ENCODE measurements at places on chromosomes 7 and 10.

DNA sequence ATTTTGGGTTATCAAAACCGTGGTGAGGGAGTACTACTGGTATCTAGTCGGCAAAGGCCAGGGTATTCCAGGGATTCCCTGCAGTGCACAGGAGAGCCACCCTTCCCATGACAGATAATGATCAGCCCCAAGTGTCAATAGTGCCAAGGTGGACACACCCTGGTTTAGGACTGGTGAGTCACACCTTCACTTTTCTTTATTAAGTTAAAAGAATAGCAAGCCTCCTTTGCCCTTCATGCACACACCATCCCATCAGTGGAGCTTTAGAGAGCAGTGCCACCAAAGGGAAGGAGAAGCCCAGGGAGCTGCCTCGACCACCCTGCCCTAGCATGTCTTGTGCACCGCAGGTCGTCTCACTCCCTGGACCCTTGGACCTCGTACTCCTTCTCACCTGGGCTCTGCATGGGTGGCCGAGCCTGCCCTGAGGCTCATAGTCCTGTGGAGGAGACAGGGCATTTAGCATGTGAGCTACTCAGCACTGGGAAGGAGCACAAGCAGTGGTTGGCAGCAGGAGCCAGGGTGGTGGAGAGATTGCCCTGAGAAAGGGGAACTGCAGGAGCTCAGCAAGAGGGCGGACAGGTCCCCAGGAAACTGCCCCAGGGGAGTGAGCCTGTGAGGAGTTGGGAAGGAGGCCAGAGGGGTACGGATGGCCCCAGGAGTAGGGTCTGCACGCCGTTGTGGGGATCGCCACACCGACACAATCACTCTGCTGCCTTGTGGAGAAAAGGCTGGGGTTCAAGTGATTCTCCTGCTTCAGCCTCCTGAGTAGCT, 17.4 kb downstream of the UBE2D4 start:
- H3K27me3 ChIP-seq = no peaks in the 10 kb centered on the region
- no peaks in the 10 kb centered on the region for H3K36me3 ChIP-seq
- DNase-seq = no peak
- H3K4me1 ChIP-seq = no peaks in the 10 kb centered on the region

DNA sequence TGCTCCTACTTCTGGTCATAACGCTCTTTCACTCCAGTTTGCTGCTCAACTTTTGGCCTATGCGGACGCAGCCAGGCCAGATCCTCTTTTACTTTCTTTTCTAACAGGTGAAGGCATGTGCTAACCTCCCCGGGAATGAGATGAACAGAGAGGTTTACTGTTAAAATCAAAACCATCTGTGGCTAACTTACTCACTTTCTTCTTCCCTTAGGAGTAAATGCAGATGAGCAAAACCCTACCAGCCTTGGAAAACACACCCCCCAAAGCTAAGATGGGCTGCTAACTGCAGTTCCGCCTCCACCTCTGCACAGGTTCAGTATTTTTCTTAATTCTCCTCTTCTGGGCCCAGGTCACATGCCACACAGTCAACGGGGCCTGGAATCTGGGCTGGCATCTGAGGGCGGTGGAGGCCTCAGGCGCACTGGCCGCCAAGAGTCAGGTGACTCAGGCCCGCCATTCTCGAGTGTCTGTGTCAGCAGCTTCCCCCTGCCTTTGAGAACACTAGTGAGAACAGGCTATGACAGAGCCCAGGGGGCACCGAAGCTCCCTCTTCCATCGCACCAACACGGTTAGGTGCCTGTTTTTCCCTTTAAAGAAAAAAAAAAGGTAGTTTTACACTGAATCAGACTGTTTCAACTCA, 11.1 kb downstream of the FAM53B start:
- no peak overlapping the region for H3K4me3 ChIP-seq
- peak; percentile 76 for DNase-seq
- peak overlapping the region; percentile 73 for H3K27ac ChIP-seq
- no peaks in the 10 kb centered on the region for H3K27me3 ChIP-seq
- H3K4me1 ChIP-seq = peaks cover 29% of the 10 kb centered on the region
- H3K36me3 ChIP-seq = no peaks in the 10 kb centered on the region

DNA sequence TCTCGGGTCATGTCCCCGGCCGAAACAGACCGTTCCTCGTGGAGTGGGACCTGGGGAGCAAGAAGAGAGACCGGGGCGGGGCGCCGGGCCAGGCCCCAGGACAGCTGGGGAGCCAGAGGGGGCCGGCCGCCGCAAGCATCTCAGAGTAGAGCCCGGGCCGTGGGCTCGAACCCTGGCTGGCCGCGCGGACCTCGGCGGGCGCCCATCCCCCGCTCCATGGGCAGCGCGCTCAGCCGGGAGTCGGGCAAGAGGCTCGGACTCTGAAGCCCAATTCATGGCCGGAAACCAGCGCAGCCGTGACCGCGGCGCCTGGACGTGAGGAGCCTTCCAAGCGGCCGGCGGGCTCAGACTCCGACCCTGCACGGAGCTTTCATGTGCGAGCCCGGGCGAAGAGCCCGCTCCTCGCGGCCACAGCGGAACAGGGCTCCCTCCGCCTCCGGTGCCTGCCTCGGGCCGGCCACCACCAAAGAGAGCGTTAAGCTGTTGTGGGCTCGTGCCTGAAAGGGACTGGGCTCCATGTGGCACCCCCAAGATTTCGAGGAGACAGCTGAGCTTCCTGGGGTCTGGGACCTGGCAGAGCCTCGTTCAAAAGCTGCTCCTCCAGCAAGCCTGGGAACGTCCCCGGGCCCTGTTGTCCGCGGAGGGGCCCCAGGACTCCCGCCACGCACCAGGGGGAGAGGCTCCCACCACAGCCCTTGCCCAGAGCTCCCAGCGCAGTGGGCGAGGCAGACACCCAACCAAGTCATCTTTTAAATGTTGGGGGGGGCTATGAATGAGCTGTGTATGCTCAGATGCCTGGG, 757 bp upstream of the GRID1 start:
- H3K27ac ChIP-seq = peak overlapping the region; percentile 76
- H3K4me1 ChIP-seq = peaks cover 7% of the 10 kb centered on the region
- DNase-seq = peak; percentile 50
- no peaks in the 10 kb centered on the region for H3K36me3 ChIP-seq

DNA sequence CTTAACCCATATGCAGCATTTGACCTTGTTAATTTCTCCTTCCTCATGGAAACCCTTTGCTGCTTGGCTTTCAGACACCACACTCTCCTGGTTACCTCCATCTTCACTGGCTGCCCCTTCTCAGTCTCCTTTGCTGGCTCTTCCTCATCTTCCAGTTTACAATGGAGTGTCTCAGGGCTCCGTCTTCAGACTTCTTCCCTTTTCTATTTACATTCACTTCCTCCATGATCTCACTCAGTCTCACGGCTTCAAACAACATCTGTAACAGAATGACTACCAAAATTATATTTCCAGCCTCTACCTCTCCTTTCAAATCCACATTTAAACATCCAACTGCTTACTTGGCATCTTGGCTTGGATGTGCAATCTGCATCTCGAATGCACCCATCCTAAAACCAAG, 140.4 kb downstream of the DKK1 start:
- no peak overlapping the region for H3K27ac ChIP-seq
- no peak overlapping the region for H3K4me3 ChIP-seq
- DNase-seq = no peak
- H3K36me3 ChIP-seq = no peaks in the 10 kb centered on the region

DNA sequence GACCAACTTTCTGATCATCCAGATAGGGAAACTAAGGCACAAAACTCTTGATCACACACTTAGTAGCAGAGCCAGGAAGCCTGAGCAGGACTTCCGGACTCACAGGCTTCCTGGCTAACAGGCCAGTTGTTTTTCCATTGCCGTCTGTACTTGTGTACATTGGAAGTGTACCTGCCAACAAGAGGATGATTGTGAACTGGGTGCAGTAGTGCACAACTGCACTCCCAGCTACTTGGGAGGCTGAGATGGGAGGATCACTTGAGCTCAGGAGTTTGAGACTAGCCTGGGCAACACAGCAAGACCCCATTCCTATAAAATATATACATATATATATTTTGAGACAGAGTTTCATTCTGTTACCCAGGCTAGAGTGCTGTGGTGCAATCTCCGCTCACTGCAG, 35.2 kb upstream of the OTUD1 start:
- H3K27me3 ChIP-seq = no peaks in the 10 kb centered on the region
- no peaks in the 10 kb centered on the region for H3K36me3 ChIP-seq
- H3K4me3 ChIP-seq = no peak overlapping the region
- no peaks in the 10 kb centered on the region for H3K4me1 ChIP-seq

GRCh38 chr10:58319599-58319998, 15.2 kb upstream of the UBE2D1 start:
- no peaks in the 10 kb centered on the region for H3K36me3 ChIP-seq
- no peak overlapping the region for H3K27ac ChIP-seq
- no peaks in the 10 kb centered on the region for H3K27me3 ChIP-seq
- H3K4me3 ChIP-seq = no peak overlapping the region

- H3K4me1 ChIP-seq = no peaks in the 10 kb centered on the region
- no peaks in the 10 kb centered on the region for H3K27me3 ChIP-seq
- no peaks in the 10 kb centered on the region for H3K36me3 ChIP-seq
Observed at GRCh38 chr7:8710124-8710523, 276.7 kb downstream of the NXPH1 start.

- DNase-seq = no peak
- no peaks in the 10 kb centered on the region for H3K27me3 ChIP-seq
- no peaks in the 10 kb centered on the region for H3K4me1 ChIP-seq
- no peak overlapping the region for H3K4me3 ChIP-seq
- no peaks in the 10 kb centered on the region for H3K36me3 ChIP-seq
- no peak overlapping the region for H3K27ac ChIP-seq
Observed at GRCh38 chr7:13062631-13063030, 375.2 kb downstream of the ARL4A start.

GRCh38 chr10:117175215-117175900, 21.9 kb upstream of the KCNK18 start:
- peak overlapping the region; percentile 63 for H3K4me3 ChIP-seq
- H3K27ac ChIP-seq = no peak overlapping the region
- H3K36me3 ChIP-seq = no peaks in the 10 kb centered on the region
- H3K27me3 ChIP-seq = peaks cover 40% of the 10 kb centered on the region
- no peak for DNase-seq
- H3K4me1 ChIP-seq = no peaks in the 10 kb centered on the region

DNA sequence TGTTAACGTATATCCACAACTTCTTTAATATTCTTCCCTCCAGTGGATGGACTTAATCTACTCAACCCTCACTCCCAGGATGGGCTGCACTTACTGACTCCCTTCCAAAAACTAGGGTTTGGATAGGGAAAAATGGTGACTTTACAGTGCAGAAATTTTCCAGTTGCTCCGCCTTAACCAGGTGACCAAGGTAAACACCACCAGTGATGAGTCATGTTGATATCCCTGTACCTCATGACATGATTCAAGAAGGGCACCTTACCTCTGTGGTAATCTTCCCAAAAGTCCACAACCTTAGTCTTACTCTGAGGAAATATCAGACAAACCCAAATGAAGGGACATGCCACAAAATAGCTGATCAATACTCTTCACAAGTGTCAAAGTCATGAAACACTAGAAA, 3.5 kb upstream of the GSTK1 start:
- no peak overlapping the region for H3K4me3 ChIP-seq
- no peaks in the 10 kb centered on the region for H3K4me1 ChIP-seq
- no peak for DNase-seq

DNA sequence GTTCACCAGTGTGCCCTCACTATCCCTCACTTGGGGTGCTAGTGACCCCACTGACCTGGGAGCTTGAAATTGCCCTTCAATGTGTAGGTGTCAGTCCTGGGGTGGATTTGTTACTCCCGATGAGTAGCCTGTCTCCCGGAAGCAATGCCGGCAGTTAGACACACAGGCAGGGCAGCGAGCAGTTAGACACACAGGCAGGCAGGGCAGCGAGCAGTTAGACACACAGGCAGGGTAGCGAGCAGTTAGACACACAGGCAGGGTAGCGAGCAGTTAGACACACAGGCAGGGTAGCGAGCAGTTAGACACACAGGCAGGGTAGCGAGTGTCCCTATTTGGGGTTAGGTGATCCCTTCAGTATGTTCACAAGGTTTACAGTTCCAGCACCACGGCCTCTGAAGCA, 44.0 kb downstream of the VWA2 start:
- no peak for DNase-seq
- H3K27me3 ChIP-seq = no peaks in the 10 kb centered on the region
- no peak overlapping the region for H3K4me3 ChIP-seq
- H3K27ac ChIP-seq = no peak overlapping the region

GRCh38 chr10:78475437-78475836, 441.8 kb downstream of the RPS24 start:
- DNase-seq = no peak
- no peak overlapping the region for H3K4me3 ChIP-seq
- H3K36me3 ChIP-seq = no peaks in the 10 kb centered on the region
- H3K4me1 ChIP-seq = no peaks in the 10 kb centered on the region
- no peaks in the 10 kb centered on the region for H3K27me3 ChIP-seq

DNA sequence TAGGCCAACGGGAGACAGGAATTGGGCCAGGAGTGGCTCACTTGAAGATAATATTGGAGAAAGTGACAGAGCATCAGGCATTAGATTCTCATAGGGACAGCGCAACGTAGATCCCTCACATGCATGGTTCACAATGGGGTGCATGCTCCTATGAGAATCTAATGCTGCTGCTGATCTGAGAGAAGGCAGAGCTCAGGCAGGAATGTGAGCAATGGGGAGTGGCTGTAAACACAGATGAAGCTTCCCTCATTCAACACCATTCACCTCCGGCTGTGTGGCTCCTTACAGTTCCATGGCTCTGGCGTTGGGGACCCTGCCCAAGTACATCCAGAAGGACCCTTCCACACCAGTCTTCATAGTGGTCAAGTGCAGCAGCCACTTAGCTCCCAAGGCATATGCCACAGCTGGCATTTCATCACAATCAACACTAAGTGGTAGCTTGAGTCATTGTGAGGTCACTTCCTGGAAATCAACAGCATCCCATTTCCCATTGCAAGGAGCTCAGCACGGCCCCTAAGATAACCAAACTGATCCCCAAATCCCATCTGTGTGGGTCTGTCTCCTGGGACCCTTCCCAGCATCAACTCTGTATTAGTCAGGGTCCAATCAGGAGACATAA, 174.5 kb downstream of the TPST1 start:
- H3K36me3 ChIP-seq = no peaks in the 10 kb centered on the region
- H3K27ac ChIP-seq = no peak overlapping the region
- H3K4me1 ChIP-seq = no peaks in the 10 kb centered on the region
- DNase-seq = no peak
- no peaks in the 10 kb centered on the region for H3K27me3 ChIP-seq

DNA sequence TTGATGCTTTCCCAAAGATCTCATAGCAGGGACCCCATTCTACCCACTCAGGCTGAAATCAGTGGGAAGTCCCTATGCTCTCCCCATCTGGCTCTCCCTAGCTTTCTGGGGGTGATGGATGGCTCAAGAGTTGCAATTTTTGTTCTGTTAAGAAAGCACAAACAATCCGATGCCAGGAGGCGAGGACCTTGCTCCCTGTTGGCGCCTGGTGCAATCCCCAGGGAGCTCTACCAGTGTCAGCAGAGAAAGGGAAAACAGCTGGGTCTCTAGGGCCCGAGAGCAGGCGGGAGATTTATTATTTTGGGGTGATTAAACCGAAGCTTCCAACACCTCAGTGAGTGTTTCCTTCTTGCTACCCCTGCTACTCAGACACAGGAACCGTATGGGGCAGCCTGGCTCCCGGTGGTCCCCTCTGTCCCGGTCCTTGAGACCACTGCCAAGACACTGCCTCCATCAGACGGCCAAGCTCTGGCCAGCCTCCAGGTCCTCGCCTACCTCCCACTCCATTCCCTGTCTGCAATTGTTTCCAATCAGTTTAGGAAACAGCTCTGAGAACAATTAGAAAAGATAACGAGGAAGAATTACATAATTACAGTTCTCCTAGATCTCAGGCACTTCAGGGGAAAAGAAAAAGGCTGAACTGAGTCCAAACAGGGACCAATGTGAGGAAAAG, 147.9 kb downstream of the PLXNA4 start:
- no peaks in the 10 kb centered on the region for H3K27me3 ChIP-seq
- H3K4me1 ChIP-seq = no peaks in the 10 kb centered on the region
- DNase-seq = no peak
- H3K36me3 ChIP-seq = no peaks in the 10 kb centered on the region
- no peak overlapping the region for H3K27ac ChIP-seq

All from breast epithelium (tissue), 4 donors.